ENCODE measurements at places on chromosomes 7 and 10. TPM values are rescaled to one million over a fixed set of nuclear protein-coding genes. Genes with fewer than 3 reads are reported as not detected.
A peak's percentile ranks its signal among the peaks of the same experiment; 100 is the strongest.

The ATP6V0E2 gene
- total RNA-seq: 5.7 TPM

The PIP gene
- total RNA-seq: not detected

The PTN gene
- 61.7 TPM for total RNA-seq

The SH2B2 gene
- total RNA-seq: 0.56 TPM

The TAS2R3 gene
- 0.72 TPM for total RNA-seq

The CALCR gene
- total RNA-seq: not detected

DNA sequence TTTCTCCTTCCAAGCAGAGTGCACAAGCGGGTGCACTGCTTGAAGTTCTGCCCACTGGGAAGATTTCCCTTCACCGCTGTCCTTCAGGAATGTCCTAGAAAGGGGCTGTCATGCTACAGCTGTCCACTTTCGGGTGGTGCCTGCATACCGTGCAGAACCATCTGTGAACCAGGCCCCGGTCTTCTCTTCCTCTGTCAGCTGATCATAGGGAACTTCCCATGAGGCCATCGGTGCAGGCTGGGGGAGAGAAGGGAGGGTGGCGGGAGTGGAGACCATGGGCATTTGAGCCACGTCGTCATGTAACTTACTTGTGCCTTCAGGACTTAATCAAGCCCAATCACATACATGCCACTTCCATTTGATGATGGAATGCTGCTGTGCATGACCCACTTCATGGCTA lies 111.6 kb downstream of the NKX6-2 start:
- no peaks in the 10 kb centered on the region for H3K27me3 ChIP-seq
- no peak for DNase-seq
- H3K4me3 ChIP-seq: no peak overlapping the region
- H3K27ac ChIP-seq: no peak overlapping the region

DNA sequence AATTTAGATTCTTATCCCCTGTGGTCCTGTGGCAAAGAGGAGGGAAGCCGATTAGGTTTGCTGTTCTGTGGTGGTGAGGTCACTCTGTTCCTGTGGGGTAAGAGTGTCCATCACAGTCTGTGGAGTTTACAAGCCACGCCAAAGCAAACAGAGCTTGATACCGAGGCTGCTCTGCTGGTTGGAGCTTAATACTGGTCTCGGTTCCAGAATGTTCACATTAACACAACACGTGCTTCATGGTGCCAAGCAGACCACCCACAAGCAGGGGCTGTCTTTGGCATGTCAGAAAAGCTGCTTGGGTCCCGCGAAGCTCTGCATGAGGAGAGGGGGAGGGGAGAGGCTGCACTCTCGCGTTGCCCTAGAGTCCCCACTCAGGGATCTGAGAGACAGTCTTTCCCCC lies 47.5 kb downstream of the DNAJB6 start:
- 0 out of 2 replicates have a peak, but pooled peaks cover 2% of the 10 kb centered on the region for H3K4me1 ChIP-seq
- no peaks in the 10 kb centered on the region for H3K27me3 ChIP-seq
- peak; percentile 28 for DNase-seq
- peaks cover 34% of the 10 kb centered on the region for H3K36me3 ChIP-seq

- no peak overlapping the region for H3K4me3 ChIP-seq
- DNase-seq: no peak
Measured at GRCh38 chr10:62562795-62563194, 188.6 kb downstream of the ZNF365 start.

GRCh38 chr10:70656489-70656888 lies 15.8 kb upstream of the ADAMTS14 start:
- H3K4me3 ChIP-seq: no peak overlapping the region
- peaks cover 10% of the 10 kb centered on the region for H3K4me1 ChIP-seq
- H3K27me3 ChIP-seq: no peaks in the 10 kb centered on the region

- no peak for DNase-seq
- no peak overlapping the region for H3K4me3 ChIP-seq
- H3K27ac ChIP-seq: no peak overlapping the region
- no peaks in the 10 kb centered on the region for H3K4me1 ChIP-seq
Measured at GRCh38 chr10:132764108-132764507, 21.8 kb downstream of the NKX6-2 start.

DNA sequence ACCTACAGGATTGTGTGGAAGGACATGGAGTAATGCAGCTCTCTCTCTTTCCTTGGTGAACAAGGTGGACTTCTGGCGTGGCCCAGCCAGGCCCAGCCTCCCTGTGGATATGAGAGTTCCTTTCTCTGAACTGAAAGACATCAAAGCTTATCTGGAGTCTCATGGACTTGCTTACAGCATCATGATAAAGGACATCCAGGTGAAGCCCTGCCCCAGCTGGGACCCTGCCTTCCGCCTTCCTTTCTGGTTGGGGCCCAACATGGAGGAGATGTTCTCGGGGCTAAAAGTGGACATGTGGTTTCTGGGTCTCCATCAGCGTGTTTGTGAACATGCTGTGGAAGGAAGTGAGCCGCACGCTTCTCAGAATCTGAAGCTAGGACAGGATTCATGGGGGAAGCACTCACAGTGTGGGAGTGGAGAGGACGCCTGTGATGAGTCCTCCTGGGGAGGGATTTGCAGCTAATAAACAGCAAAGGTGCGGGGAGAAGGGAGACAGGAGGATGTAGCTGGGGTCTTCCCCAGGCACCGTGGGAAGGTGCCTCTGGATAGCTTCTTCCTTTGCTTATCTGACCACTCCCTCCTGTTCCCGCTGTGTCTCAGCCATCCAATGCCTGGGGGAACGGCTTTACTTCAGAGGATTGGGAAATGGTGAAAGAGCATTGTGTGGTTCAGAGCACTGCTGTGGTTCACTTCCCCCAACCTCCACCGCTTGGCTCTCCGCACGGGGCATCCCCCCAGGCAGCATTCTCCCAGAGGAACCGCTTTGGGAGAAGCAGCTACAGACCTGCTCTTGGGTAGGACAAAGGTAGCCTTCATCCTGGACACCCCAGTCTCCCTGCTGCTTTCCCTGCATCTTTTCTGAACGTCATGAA lies 5.5 kb downstream of the CPA5 start:
- DNase-seq: peak; percentile 28
- no peak overlapping the region for H3K27ac ChIP-seq
- H3K36me3 ChIP-seq: no peaks in the 10 kb centered on the region
- H3K27me3 ChIP-seq: no peaks in the 10 kb centered on the region

DNA sequence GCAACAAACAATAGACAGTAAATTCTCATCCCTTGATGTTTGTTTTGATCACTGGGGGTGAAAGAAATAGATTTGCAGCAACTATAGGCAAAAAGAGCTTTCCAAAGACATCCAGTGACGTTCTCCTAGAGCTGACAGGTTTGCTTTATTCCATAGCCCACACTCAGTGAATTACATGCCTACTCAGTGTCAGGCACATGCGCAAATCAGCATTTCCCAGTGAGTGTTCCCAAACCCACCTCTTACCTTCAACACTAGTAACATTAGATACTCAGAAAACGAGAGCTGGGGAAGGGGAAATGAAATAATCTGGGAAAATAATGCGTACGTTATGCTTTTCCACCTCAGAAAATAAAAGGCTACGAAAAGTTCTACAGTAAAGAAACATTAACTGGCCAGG lies 144.1 kb downstream of the CPEB3 start:
- H3K36me3 ChIP-seq: no peaks in the 10 kb centered on the region
- no peak overlapping the region for H3K27ac ChIP-seq
- DNase-seq: no peak
- no peak overlapping the region for H3K4me3 ChIP-seq
- H3K27me3 ChIP-seq: no peaks in the 10 kb centered on the region

DNA sequence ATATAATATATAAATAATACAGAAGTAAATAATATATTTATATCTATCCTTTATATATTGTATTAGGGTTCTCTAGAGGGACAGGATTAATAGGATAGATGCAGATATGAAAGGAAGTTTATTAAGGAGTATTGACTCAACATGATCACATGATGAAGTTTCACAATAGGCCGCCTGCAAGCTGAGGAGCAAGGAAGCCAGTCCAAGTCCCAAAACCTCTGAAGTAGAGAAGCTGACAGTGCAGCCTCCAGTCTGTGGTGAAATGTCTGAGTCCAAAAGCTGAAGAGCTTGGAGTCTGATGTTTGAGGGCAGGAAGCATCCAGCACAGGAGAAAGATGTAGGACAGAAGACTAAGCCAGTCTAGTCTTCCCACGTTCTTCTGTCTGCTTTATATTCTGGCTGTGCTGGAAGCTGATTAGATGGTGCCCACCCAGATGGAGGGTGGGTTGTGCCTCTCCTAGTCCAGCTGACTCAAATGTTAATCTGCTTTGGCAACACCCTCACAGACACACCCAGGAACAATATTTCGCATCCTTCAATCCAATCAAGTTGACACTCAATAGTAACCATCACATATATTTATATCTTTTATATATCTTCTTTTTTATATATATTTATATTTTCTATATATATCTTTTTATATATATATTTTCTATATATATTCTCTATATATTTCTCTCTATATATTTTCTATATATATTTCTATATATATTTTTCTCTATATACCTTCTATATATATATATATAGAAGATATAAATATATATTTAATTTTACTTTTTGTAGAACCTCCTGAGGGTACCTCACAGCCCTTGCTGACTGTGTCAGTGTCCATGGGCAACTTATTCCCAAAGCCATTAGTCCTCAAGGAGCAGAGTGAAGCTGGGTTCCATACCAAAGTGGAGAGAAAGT lies 24.6 kb upstream of the AKR1B10 start:
- H3K27ac ChIP-seq: peak overlapping the region; percentile 12
- peak; percentile 65 for DNase-seq
- H3K27me3 ChIP-seq: no peaks in the 10 kb centered on the region
- H3K36me3 ChIP-seq: no peaks in the 10 kb centered on the region
- peaks cover 5% of the 10 kb centered on the region for H3K4me1 ChIP-seq
